ENCODE measurements at places on chromosomes 2 and 18.

- no peak for DNase-seq
Measured at GRCh38 chr2:144004742-144005141, 515.2 kb downstream of the ZEB2 start.

GRCh38 chr2:2880938-2881337 lies 496.7 kb downstream of the EIPR1 start:
- DNase-seq, result no peak

GRCh38 chr18:45437366-45437765 lies 177.9 kb upstream of the SLC14A2 start:
- DNase-seq, result no peak

- no peak for DNase-seq
Measured at GRCh38 chr2:181152701-181153100, 172.3 kb downstream of the UBE2E3 start.

- no peak for DNase-seq
Measured at GRCh38 chr2:219557791-219558785, 13.3 kb downstream of the OBSL1 start.

- no peak for DNase-seq
Measured at GRCh38 chr18:41674506-41674905, 280.5 kb upstream of the PIK3C3 start.

DNA sequence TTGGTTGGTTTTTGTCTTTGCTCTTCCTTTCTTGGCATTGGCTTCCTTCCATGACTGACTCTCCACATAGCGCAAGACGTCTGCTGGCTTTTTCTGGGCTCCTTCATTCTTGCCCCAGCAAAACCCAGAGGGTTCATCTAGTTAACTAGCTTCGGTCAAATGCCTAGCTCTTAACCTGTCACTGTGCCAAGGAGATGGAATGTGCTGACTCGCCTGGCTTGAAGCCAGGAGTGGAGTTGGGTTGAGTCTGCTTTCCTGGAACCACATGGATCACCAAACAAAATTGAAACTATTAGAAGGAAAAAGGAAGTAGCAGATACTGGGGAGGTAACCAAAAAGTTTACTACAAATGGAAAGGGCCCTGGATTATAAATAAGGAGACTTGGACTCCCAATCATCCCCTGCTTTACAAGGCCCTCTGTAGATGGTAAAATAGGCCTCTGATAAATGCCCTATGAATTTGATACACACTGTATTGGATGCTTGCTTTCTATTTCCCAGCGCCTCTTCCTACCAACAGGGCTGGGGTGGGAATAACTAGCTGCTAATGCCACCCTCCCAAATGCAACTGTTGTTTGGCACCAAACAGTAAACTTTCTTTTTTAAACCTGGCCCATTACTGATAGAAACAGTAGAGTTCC lies 11.3 kb downstream of the MALT1 start:
- no peak for DNase-seq

- no peak for DNase-seq
Measured at GRCh38 chr2:152468899-152469692, 134.1 kb downstream of the FMNL2 start.

DNA sequence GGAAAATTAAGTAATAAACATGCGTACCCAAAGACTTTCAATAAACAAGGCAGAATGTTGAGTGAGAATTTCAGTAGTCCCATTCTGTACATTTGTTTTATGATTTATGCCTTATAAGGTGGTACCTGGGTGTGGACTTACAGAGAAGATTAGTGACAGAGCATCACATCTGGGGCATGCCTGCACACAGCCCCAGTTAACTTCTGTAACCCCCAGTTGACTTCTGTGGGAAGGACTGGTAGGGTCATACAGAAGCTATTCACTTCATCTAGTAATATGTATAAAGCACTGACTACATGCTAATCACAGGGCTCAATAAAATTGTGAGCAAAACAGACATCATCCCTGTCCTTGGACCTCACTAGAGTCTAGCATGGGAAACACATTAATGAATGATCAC lies 16.1 kb downstream of the MREG start:
- DNase-seq, result no peak

- DNase-seq, result no peak
Measured at GRCh38 chr18:36655074-36655473, 173.7 kb downstream of the TPGS2 start.

GRCh38 chr2:60319031-60319547 lies 234.4 kb downstream of the BCL11A start:
- DNase-seq, result no peak

- no peak for DNase-seq
Measured at GRCh38 chr2:66982766-66983165, 414.4 kb upstream of the ETAA1 start.

DNA sequence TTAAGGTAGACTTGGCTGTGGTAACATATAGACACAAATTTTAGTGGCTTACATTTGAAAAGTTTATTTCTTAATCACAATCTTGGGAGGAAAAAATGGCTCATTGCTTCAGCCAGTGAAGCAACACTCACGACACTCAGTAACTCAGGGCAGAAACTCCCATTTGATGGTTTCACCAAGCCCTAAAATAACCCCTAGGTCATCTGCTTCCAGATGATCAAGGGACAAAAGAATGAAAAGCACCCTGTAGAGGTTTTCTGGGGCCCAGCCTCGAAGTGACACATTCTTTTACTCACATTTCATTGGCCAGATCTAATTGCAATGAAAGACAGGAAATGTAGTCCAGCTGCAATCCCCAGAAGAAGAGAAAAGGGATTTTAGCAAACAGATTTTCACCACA lies 275.9 kb downstream of the TMX3 start:
- DNase-seq, result no peak

DNA sequence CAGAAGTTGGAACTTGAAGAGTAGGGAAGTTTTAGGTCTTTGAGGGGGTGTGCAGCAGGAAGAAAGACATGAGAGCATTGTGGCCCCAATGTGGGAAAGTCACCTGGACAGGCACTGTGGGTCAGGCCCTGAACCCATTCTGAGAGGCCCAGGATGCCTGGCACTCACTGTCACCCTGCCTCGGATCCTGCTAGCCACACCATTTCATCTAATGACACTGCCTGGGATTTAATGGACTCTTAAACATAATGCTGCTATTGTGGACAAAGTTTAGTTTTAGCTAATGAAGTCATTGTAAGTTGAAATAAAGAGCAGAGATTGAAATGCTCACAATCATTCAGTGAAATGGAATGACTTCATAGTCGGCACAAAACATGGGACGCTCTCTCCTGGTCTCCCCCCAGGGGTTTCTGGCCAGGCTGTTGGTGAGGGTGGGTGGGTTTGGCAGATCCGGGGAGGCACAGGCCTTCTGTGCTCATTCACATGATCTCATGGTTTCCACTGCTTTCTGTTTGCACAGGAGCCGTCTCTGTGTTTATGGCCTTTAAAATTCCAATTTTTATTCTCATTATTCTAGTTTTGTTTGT lies 141.8 kb upstream of the KLHL29 start:
- DNase-seq, result no peak

DNA sequence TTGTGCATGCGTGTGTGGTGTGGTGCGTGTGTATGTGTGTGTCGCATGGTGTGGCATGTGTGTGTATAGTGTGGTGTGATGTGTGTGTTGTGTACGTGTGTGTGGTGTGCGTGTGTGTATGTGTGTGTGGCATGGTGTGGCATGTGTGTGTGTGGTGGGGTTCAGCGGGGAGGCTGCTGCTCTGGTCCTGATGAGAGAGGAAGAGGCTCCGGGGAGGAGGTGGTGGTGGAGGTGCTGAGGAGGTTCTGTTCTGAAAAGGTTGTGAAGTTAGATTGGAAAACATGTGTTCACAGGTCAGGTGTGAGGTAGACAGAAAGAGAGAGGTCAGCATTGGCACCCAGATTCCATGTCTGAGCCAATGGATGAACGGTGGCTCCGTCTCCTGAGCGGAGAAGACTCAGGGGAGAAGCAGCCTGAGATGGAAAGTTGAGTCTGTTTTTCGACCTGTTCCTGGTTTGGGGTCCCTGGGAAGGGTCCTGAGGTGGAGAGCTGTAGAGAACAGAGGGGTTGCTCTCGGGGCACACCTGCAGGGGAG lies 67.2 kb upstream of the HDAC4 start:
- DNase-seq, result no peak

DNA sequence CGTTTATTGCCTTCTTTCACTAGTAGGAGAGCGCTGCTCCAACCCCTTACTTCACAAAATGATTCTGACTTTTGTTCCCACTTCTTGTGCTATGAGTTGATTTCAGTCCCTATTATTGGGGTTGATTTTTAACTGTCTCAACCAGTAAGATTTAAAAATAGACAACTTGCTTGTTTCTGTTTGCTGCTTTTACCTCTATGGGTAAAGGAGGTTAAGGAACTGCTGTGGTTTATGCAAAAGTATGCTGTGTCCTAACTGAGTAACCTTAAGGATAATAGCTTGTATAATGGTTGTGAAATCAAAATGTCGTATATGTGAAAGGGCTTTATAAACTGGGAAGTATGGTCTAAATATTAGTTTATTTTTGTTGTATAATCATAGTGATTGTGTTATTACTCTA lies 22.6 kb downstream of the ALMS1 start:
- no peak for DNase-seq

- DNase-seq, result no peak
Measured at GRCh38 chr2:71784734-71785511, 331.6 kb downstream of the DYSF start.

DNA sequence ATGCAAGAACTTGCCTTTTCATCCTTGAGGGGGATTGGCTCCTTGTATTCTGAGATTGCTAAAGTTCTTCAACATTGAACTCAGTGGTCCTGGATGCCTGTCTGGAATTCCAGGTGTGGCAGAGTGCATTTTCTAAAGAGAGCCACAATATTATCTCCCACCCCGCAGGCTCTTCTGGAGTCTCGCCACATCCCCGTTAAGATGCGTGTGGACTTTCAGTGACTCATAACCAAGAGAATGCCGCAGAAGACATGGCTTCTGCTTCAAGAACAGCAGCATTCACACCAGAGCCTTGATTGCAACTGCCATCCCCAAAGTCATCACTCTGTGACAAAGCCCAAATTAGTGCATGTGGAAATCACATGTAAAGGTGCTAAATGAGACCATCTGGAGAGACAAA lies 142.7 kb downstream of the CDH20 start:
- DNase-seq, result no peak

DNA sequence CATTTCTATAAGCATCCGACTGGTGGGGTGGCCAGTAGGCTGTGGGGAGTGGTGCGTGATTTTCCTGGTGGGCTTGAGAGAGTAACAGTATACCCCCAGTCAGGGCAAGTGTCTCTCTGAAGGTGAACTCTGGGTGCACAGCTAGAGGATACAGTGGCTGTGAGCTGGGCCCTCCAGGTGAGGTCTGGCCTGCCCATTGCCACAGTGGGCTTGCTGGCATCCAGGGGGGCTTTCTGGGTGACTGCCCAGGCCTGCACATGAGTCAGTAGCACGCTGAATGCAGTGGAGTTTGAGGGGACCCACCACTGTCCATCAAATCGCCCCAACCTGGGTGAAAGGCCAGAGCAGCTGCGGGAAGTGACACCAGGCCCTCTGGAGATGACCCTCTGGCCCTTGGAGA lies 4.5 kb downstream of the STEAP3 start:
- DNase-seq, result no peak

DNA sequence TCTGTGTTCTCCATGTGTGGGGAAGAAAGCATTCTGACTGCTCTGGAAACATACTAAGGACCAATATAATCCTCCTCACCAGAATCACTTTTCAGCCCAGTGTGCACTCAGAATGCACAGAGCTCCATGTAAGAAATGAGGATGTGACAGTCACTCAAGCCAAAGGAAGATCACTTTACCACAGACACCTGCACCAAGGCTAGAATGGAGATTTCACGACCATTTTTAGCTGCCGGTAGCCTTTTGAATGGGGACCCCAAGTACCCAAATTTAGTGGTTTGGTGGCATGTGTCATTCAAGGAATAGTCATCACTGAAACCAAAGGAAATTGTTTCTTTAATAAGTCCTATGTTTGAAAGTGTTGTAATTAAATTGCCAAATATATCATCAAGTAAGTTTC lies 613.2 kb upstream of the ACVR2A start:
- DNase-seq, result no peak

DNA sequence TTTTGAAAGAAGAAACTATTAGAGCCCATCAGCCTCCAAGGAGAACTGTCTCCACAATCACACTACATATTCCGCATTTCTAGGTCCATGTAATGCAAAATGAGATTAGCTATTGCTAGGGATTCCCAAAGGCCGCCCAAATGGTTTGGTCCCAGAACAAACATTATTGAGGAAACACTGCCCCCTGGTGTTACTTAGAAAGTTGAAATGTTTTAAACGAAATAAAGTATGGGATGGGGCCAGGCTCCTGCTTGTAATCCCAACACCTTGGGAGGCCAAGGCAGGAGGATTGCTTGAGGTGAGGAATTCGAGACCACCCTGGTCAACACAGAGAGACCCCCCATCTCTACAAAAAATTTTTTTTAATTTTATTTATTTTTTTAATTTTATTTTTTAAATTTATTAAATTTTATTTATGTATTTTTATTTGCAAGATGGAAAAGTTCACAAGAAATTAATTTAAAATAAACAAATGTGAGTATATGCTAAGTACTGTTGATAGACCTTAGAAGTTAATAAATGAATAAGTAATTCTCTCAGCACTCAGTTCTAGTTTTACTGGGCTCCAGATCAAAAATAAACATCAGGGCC lies 5.5 kb downstream of the NHEJ1 start:
- DNase-seq, result no peak

DNA sequence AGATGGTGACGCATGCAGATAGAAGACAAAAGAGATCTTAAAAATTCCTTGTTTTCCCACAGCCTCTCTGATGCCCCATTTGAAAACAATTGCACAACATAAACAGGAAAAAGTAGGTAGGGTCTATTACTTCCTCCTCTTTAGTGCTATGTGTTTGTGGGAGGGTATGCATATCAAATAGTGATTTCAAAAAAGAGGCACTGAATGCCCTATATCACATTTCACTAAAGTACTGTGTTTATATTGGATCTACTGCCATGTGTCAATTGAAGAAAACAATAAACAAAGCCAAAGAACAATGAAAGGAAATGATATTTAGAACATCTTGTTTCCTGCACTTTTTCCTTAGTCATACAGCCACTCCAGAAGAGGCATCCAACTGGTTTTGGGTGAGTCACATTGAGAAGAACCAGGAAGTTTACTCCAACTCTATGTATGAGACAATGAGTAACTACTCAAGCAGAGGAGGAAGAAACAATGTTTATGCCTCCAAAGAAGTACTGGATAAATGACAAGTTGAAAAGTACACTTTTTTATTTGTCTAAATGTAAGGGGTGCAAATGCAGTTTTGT lies 583.6 kb downstream of the FBXO15 start:
- no peak for DNase-seq

DNA sequence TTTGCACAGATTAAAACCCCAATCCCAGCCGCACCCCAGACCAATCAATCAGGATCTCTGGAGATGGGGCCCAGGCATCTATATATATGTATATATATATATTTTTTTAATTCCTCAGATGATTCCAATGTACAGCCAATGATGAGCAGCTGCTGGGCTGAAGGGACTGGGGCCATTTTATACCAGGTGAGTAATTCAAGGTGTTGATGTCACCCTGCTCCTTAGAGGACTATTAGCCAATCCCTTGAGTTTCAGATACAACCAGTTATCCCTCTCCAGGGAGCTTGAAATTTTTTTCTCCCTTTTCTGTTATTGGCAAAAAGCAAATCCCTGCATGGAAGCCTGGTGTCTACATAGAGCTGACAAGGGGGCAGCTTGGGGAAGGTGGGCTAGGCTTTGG lies 59.8 kb downstream of the MCFD2 start:
- DNase-seq, result no peak

- no peak for DNase-seq
Measured at GRCh38 chr18:10442551-10442971, 11.9 kb upstream of the APCDD1 start.

Data from effector CD8-positive, alpha-beta T cell (primary cell).